ENCODE measurements at places on chromosomes 6 and 20. TPM values are rescaled to one million over a fixed set of nuclear protein-coding genes. Genes with fewer than 3 reads are reported as not detected.

IPCEF1 gene
- 0.15 TPM for polyA plus RNA-seq

DNA sequence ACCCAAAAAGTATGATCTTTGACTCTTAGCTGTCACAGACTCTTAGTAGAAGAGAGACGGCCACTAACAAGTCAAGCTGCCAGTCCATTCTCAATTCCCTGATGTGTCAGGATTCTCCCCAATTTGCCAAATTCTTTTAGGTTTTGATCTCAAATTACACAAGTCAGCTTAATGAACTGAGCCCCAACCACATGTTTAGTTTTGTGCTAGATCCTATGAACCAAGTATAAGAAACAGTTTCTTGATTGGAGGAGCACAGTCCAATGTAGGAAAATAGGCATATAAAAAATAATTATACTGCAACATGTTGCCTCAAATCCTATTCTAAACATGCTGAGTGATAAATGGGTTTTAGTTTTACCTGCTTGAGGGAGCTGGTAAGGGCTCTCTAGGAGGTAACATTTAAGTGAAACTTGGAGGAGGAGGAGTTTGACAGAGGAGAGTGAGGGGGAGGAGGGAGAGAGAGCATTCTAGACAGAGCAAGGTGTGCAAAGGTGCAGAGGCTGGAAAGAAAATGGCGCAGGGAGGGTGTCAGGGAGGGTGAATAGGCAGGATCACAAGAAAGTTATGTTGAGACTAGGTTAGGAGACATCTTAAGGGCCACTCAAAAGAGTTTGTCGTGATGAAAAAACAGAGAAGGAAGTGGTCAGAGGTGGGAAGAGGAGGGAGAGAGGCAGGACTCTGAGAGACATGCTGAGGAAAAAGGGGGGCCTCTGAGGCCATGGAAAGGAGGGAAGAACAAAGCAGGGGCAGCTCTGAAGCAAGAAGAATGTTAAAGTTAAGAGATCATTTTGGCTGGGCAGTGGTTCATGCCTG lies 22.8 kb upstream of the FAM83C start:
- H3K4me1 ChIP-seq: peaks cover 10% of the 10 kb centered on the region
- H3K4me3 ChIP-seq: no peak overlapping the region
- H3K27me3 ChIP-seq: no peaks in the 10 kb centered on the region
- no peak overlapping the region for H3K27ac ChIP-seq
- no peak for DNase-seq

- DNase-seq: peak; percentile 70
- H3K4me3 ChIP-seq: peak overlapping the region; percentile 61
- peaks cover 42% of the 10 kb centered on the region for H3K4me1 ChIP-seq
- H3K27ac ChIP-seq: peak overlapping the region; percentile 83
Measured at GRCh38 chr6:125363039-125363823, 61.5 kb upstream of the HDDC2 start.

BPIFA2 gene
- not detected for polyA plus RNA-seq

SIM1 gene
- not detected for polyA plus RNA-seq

GRCh38 chr6:76120302-76120701 lies 47.8 kb upstream of the IMPG1 start:
- no peaks in the 10 kb centered on the region for H3K36me3 ChIP-seq
- no peak overlapping the region for H3K27ac ChIP-seq
- no peaks in the 10 kb centered on the region for H3K4me1 ChIP-seq
- no peak overlapping the region for H3K4me3 ChIP-seq
- DNase-seq: no peak
- no peaks in the 10 kb centered on the region for H3K27me3 ChIP-seq

LBP gene
- 0.37 TPM for polyA plus RNA-seq

DNA sequence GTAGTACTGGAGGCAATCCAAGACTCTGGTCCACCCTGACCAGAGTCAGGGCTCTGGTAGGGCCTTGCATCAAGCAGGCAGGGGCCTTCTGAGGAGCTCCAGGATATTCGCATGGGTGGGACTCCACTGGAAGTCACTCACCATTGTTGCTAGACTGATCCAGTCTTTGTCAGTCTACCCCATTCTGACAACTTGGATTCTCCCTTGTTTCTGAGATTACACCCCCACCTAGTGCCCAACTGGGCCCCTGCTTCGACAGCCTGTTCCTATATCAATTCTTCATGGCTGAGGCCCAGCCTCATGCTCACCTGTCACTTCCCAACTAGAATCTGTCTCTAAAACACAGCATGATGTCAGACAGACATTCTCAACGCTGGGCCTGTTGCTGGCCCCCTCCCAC lies 5.2 kb downstream of the SLC35D3 start:
- no peak overlapping the region for H3K27ac ChIP-seq
- no peaks in the 10 kb centered on the region for H3K36me3 ChIP-seq
- H3K27me3 ChIP-seq: peaks cover 5% of the 10 kb centered on the region
- peaks cover 8% of the 10 kb centered on the region for H3K4me1 ChIP-seq

SLPI gene
- polyA plus RNA-seq: 2.6 TPM

ACSS1 gene
- 62.2 TPM for polyA plus RNA-seq

DNA sequence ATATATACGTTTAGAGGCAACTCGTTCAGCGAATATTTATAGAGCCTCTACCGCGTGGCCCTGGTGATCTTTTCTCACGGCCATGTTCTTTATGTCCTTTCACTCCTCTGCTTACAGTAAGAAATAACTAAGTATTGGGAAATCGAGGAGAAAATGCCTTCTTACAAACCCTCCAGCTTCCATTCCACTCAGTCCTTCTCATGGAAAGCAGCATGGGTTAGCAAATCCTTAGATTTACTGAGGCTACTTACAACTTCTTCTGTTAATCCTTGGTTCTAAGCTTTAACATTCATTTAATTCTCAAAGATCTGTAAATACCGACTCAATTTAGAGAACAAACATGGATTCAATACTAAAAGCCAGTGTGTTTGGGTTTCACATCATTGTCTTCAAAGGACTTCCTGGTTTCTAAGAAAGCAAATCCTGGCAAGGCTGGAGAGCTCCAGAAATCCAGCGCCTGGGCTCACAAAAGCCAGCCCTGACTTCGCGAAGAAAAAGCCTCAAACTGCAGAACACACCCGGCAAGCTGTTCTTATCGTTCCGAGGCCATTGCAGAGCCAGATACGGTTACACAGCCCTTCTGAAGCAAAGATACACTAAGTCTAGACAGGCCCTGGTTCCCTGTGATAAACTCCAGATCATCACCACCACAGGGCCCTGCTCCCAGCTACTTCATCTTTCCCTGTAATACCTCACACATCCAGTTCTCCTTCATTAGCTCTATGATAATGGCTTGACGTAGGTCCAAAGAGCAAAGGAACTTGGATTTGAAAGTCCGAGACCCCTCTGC lies 19.2 kb downstream of the AGPAT4 start:
- DNase-seq: no peak
- H3K27me3 ChIP-seq: no peaks in the 10 kb centered on the region
- no peak overlapping the region for H3K27ac ChIP-seq
- H3K36me3 ChIP-seq: no peaks in the 10 kb centered on the region
- H3K4me3 ChIP-seq: no peak overlapping the region
- H3K4me1 ChIP-seq: no peaks in the 10 kb centered on the region

DNA sequence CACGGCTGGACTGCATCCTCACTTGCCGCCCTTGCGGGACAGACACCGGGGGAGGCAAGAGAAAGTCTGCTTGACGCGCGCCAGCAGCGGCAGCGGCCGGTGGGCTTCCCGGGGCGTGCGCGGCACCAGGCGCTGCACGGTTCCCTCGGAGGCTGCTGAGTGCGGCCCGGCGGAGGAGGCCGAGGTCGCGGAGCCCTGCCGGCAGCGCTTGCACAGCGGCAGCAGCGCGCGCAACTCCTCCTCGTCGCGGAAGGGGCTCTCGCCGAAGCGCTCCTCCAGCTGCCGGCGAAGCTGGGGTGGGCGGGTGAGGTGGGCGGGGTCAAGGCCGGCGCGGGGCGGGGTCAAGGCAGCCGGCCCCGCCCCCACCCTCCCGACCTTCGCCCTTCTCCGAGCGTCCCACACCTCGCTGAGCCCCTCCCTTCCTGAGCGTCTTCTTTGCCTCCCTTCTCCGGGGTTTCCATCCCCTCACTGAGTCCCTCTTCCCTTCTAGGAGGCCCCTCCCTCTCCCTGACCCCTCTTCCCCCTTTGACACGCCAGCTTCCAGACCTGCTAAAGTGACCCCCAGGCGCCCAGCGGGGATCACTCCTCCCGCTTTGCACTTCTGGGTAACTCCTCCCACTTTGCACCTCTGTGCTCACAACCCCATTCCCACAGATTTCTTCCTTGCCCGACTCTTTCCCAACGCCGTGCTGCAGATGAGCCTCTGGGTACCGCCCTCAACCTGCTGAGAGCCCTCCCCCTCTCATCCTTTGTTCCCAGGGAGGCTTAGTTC lies 8.8 kb downstream of the DUSP15 start:
- H3K27me3 ChIP-seq: peaks cover 12% of the 10 kb centered on the region
- H3K27ac ChIP-seq: no peak overlapping the region
- peak; percentile 73 for DNase-seq
- no peaks in the 10 kb centered on the region for H3K36me3 ChIP-seq
- peaks cover 17% of the 10 kb centered on the region for H3K4me1 ChIP-seq

SCUBE3 gene
- polyA plus RNA-seq: 1.2 TPM

MYO6 gene
- polyA plus RNA-seq: 9.7 TPM

- no peak for DNase-seq
- no peak overlapping the region for H3K27ac ChIP-seq
- H3K4me3 ChIP-seq: no peak overlapping the region
- H3K27me3 ChIP-seq: no peaks in the 10 kb centered on the region
- no peaks in the 10 kb centered on the region for H3K36me3 ChIP-seq
Measured at GRCh38 chr6:113486199-113486598, 370.9 kb upstream of the MARCKS start.
